ENCODE measurements at places on chromosomes 2 and 18. TPM values are rescaled to one million over a fixed set of nuclear protein-coding genes. Genes with fewer than 3 reads are reported as not detected.

- peaks cover 4% of the 10 kb centered on the region for H3K27me3 ChIP-seq
- H3K4me1 ChIP-seq = no peaks in the 10 kb centered on the region
- no peak for DNase-seq
Observed at GRCh38 chr2:132414081-132414480, 2.5 kb upstream of the GPR39 start.

DNA sequence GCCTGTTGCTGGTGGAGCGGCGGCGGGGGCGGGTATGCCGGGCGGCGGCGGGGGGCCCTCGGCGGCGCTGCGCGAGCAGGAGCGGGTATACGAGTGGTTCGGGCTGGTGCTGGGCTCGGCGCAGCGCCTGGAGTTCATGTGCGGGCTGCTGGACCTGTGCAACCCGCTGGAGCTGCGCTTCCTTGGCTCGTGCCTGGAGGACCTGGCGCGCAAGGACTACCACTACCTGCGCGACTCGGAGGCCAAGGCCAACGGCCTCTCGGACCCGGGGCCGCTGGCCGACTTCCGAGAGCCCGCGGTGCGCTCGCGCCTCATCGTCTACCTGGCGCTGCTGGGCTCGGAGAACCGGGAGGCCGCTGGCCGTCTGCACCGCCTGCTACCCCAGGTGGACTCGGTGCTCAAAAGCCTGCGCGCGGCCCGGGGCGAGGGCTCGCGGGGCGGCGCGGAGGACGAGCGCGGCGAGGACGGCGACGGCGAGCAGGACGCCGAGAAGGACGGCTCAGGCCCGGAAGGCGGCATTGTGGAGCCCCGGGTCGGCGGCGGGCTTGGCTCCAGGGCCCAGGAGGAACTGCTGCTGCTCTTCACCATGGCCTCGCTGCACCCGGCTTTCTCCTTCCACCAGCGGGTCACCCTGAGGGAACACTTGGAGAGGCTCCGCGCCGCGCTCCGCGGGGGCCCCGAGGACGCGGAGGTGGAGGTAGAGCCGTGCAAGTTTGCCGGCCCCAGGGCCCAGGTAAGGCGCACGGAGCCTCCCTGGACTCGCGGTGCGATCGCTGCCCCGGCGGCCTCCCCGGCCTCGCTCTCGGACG is 1.0 kb downstream of the ZCCHC2 start:
- H3K27me3 ChIP-seq = no peaks in the 10 kb centered on the region
- H3K4me1 ChIP-seq = peaks cover 15% of the 10 kb centered on the region

SCYGR4 gene
- not detected for total RNA-seq

- no peaks in the 10 kb centered on the region for H3K27me3 ChIP-seq
- no peak overlapping the region for H3K27ac ChIP-seq
- H3K36me3 ChIP-seq = no peaks in the 10 kb centered on the region
- no peaks in the 10 kb centered on the region for H3K4me1 ChIP-seq
- peak; percentile 20 for DNase-seq
Observed at GRCh38 chr18:67217551-67218166, 298.9 kb downstream of the DSEL start.

CFC1 gene
- total RNA-seq = not detected

DNA sequence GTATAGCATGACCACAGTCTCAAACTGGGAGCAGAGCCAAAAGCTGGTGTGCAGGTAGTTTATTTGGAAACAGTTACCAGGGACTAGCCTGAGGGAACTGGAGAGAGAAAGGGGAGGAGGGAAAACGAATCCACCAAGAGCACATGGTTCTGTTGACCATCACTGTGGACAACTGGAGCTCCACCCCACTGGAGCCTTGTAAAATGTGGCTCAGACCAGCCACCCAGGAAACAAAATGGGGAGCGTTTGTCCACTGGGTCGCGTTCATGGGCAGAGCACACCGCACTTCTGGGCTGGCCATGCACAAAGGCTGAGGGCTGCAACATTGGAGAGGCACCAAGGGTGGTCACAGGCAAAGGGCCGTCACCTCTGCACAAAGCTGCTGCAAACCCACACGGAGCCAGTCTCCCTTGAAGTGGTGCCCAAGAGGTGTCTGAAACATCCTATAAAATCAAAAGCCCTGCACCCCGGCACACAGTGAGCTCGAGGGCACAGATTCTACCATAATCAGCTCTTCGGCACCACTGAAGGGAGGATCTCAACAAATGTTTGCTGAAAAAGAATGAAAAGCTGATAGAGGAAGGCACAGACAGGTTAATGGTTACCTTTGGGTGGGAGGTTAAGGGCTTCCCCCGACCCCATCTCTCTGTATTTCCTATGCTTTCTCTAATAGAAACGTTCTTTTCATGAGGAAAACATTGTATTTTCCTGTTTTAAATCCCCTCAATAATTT is 192.9 kb downstream of the INHBB start:
- H3K36me3 ChIP-seq = no peaks in the 10 kb centered on the region
- no peak for DNase-seq
- H3K27ac ChIP-seq = no peak overlapping the region
- no peak overlapping the region for H3K4me3 ChIP-seq
- H3K4me1 ChIP-seq = peaks cover 12% of the 10 kb centered on the region

CELF4 gene
- total RNA-seq = not detected

GRCh38 chr2:43174368-43174916 is 52.0 kb downstream of the ZFP36L2 start:
- DNase-seq = no peak
- no peaks in the 10 kb centered on the region for H3K27me3 ChIP-seq
- H3K4me1 ChIP-seq = peaks cover 43% of the 10 kb centered on the region
- no peaks in the 10 kb centered on the region for H3K36me3 ChIP-seq
- peak overlapping the region; percentile 66 for H3K27ac ChIP-seq

- peaks cover 20% of the 10 kb centered on the region for H3K36me3 ChIP-seq
- no peaks in the 10 kb centered on the region for H3K27me3 ChIP-seq
- no peak for DNase-seq
- peak overlapping the region; percentile 59 for H3K27ac ChIP-seq
- H3K4me1 ChIP-seq = peaks cover 27% of the 10 kb centered on the region
Observed at GRCh38 chr2:74457129-74457548, 1.1 kb upstream of the WBP1 start.

All from tibial nerve (tissue), 4 donors.